Right ventricle myocardium inferior (tissue), 1 donor: ENCODE measurements at places on chromosomes 2 and 18. TPM values are rescaled to one million over a fixed set of nuclear protein-coding genes. Genes with fewer than 3 reads are reported as not detected.

FOXD4L1 gene
- total RNA-seq, result not detected

GPN1 gene
- total RNA-seq, result 18.9 TPM

INO80C gene
- 21.3 TPM for total RNA-seq

MAP2 gene
- 4.1 TPM for total RNA-seq

SEPTIN10 gene
- 56.2 TPM for total RNA-seq

SP140 gene
- total RNA-seq, result 0.32 TPM

CNGA3 gene
- total RNA-seq, result not detected

DAPL1 gene
- total RNA-seq, result not detected

DNA sequence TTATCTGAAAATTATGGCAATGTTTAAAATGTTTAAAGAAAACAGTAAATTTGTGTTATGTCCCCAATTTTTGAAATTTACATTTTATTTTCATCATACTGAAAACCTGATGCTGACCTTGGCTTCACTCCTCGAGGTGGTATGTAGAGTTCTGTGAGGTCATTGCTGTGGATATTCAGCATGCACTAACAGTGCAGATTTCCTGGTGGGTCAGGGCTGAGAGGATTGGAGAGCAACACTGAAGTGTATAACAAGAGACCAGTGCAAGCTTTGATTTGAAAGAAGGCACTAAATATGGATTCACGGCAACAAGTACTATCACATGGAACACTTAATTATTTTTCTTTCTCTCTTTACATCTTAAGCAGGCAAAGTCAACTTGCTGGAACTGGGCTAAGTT lies 134.1 kb downstream of the SLC8A1 start:
- DNase-seq, result no peak

GRCh38 chr2:188628989-188629752 lies 337.5 kb downstream of the GULP1 start:
- no peak for DNase-seq

DNA sequence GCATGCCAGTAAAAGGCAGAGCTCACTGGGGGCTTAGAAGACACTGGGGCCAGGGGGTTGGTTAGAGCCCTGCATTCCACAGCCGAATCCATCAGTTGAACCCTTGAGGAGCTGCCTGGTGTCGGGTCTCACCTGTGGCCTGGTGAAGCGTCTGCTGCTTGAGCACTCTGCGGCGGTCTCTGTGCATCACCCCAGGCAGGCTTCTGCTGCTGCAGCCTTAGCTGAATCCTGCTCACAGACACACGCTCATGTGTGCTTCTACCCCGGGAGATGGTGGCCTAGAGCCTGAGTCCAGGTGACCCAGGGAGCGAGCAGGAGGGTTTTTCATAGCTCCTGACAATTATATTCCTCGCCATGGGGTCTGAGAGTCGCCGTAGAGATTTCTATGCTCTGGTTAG lies 192.1 kb downstream of the MGAT5 start:
- DNase-seq, result no peak

DNA sequence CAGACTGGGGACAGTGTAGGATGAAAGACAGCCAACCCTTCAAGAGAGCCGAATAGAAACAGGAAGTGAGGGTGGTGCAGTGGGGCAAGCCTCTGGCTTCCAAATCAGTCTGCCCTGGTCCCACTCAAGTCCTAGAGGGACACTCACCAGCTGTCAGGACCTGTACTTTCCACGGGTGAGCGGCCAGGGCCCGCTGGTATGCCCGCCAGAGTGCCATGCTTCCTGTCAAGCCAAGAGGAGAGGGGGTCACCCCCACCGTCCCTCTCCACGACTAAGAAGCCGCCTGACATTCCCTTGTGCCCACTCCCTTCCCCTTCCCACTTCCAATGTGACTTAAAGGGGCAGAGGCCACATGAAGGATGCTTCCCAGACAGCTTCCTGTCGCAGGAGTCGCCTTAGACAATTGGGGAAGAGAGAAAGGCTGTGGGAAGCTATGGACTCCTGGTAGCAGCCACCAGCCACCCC lies 564 bp downstream of the MPV17 start:
- DNase-seq, result no peak

DNA sequence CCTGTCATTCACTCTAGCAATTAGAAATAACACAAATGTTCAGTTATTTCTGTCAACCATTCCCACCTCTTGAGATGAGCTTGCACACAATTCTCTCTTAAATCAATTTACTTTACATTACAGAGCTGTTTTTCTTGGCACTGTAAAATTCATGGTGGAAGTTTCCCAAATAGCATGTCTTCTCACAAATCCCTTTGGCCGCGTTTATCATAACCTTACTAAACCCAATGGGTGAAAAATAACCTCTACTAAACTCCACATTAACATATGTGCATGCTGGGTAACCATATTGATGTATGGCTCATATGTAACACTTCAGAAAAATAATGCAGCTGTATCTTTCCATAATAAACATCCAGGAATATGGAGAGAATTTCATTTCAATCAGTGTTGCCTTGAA lies 75.5 kb upstream of the SULT1C3 start:
- DNase-seq, result no peak

DNA sequence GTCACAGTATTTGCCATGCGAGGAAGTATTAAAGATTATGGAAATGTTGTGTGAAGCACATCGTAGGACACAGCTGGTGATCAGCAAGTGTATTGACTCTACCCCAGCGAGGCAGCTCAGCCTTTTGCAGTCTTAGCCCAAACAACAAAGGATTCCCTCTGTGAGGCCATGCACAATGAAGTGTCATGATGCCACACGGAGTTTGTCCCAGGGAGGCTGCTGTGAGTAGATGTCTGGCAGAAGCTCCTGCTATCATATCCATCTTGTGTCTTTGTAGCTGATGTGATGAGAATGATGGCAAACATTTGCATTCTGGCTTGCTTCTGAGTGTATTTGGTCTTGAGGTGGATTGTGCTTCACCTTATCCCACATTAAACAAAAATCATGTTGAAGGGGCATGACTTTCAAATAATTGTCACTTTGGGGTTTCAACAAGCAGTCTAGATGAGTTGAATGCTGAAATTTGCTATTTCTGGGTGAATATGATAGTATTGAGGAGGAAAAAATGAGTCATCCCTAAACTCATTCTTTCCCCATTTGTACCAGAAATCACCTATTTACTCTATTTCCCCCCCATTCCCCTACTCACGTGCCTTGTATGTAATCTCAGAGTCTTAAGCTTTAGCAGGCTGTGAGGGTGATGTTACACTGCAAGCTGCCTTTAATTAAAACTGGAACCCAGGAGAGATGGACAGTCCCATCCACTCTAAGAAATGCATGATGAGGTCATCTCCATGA lies 273.5 kb downstream of the RNF144A start:
- no peak for DNase-seq

DNA sequence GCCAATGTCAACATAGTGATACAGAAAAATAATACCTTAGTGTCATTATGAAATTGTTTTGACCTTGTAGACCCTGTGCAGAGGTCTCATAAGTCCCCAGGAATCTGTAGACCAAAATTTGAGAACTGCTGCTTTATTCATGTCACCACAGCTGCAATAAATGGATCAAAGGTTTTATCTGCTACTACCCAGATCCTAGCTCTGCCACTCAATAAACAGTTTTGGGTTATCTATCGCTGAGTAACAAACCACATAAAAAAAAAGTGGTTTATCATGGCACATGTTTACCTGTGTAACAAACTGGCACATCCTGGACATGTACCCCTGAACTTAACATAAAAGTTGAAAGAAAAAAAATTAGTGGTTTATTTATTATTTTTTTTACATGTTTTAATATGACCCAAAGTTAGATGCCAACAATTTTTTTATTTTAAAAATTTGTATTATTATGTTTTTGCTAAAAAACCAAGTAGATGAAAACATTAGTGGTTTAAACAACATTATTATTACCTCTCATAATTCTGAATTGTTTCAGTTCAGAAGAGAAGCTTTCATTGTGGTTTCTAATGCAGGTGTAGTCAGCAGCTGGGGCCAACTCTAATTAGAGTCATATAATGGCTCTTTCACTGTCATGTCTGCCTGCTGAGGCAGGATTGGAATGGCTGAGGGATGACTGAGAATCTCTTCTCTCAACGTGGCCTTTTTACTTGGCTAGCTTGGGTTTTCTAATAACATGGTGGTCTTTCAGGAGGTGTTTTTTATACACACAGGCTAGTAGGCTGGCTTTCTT lies 103.3 kb upstream of the SLC38A11 start:
- DNase-seq, result no peak

DNA sequence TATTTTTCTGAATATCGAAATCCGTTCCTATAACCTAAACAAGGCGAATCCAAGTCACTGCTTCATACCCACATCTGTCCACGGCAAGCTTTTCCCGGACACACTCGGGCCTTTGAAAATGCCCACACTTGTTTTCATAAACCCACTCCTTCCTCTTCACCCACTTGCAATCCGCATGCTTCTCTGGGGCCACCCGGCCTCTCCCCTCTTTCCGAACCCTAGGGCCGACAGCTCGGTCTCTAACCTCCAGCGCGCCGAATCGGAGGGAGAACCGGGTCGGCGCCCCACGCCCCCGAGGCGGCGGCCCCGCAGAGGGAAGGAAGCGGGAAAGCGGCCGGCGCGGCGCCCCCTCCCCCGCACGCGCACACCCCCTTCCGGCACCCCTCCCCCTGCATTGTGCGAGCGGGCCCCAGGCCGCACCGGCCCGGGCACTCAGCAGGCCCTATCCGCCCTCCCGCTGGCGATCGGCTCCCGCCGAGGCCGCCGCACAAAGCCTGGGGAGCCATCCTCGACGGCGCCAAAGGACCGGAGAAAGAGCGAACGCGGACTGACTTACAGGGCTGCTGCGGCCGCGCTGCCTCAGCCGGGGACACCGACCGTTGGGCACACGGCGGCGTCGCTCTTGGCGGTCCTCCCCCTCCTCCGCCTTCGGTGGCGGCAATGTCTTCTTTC lies 467 bp downstream of the PUM2 start:
- DNase-seq, result peak; percentile 82

DNA sequence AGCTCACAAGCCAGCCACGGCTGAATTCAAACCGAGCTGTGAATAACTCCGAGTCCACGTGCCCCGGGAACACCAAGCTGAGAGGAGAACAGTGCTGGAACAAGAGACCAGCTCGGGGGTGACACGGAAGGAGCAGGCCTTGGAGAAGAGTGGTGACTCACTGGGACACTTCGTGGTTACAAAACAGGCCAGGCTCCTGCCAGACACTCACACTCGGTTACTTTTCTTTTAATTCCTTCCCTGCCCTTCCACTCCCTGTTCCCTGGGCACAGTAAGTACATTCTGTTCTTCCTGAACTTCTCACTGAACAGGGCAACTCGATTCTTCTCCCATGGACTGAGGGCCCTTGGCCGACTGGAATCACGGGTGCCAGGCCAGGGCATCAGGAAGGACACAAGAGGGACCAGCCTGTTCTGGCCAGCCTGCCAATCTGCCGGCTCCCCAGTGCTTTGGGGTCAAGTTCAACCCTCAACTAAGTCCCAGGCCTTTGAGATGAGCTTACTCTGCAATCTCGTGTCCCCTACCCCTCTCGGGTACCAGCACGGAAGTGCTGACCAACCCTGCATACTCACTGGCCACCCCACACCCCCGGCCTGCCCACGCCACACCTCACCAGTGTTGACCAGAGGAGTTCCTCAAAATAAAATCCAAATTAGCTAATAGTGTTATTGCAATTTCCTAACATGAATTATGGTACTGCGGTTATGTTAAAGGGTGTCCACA lies 87.5 kb downstream of the TFCP2L1 start:
- DNase-seq, result peak; percentile 87

DNA sequence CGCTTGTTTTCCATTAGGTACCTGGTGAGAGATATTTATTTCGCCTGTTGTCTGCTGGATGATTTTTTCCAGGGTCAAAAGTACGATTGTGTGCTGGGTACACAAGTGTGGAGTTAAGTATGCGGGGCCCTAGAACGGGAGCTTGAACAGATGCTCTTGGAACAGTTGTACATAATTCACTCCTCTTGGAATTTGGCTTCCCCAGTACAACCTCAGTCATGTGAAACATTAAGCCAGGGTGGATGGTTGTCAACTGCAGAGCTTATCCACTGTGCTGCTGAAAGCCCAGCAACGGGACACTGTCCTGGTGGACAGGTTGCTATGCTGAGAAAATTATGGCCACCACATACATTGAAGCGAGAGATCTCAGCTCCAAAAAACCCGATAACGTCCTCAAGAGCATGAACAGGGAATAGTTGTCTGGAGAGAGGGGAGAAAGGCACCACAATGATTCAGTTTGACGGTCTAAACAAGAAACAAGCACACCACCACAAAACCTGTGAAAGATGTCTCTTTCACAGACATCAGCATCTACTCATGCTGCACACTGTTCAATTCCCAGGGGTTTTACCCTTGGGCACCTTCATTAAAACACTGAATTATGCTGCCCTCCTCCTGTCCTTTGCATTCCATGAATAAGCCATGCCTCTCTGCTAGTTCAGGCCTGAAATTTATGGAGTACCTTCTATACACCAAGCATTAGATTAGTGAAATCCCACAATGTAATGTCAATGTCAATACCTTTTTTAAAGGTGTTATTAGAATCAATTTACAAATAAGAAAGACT lies 176.8 kb upstream of the TRIB2 start:
- no peak for DNase-seq

- DNase-seq, result no peak
These were observed 40.1 kb downstream of the KCTD18 start for GRCh38 chr2:200469708-200470211.

DNA sequence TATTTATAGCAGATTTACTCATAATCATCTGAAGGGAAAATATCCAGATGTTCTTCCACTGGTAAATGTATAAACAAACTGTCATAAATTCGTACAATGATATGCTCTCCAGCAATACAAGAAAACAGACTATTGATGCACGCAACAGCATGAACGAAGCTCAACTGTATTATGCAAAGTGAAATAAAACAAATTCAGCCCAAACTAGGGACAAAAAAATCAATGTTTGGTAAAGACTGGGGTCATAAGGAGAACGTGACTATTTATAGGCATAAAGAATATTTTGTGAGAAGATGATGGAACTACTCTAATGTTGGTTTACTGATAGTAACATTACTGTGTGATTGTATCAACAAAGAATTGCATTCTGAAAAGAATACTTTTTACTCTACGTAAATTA lies 1276.7 kb upstream of the DDX18 start:
- DNase-seq, result no peak
